NCI-H748 treated with DMSO at 0.1 percent for 48 hours (cell line): ENCODE measurements at places on chromosomes 1 and 21.

DNA sequence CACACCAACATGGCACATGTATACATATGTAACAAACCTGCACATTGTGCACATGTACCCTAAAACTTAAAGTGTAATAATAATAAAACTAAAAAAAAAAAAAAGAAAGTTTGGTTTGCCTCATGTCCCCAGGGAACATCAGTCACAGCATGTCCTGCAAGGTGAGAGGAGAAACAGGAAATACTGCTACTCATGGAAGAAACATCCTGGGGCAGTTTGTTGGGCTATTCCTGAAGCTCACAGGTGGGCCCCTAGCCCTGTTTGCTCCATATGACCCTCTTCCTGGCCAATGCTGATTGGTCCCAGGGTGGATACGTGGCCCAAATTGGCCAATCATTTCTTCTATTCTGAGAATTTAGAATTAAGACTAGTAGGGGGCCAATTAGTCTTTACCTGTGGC, 103.4 kb upstream of the ADAR start:
- no peak for DNase-seq

GRCh38 chr1:184376369-184376768, 10.5 kb upstream of the C1orf21 start:
- DNase-seq, result no peak

GRCh38 chr1:88647749-88648415, 36.2 kb upstream of the PKN2 start:
- no peak for DNase-seq

GRCh38 chr1:56200442-56200841, 378.9 kb downstream of the PLPP3 start:
- DNase-seq, result peak; percentile 31

DNA sequence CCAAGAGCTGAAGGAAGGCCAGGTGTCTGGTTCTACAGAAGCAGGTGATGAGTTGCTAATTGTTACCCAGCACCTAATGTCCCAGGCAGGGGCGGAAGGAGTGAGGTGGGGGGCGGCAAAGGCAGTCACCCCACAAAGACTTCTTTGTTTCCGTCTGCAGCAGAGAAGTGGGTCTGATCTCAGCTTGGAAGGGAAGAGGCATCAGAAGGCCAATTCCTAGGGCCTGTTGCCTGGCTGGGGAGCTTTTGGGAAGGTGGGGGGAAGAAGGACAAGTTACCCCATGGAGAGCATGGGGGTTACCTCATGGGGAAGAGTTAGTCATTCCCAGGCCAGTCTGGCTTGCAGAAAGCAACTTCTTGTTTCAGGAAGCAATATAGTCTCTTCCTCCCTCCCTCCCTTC, 10.9 kb downstream of the IGSF21 start:
- DNase-seq, result no peak

- peak; percentile 38 for DNase-seq
These were observed 71.5 kb downstream of the RPS6KC1 start for GRCh38 chr1:213122514-213122929.

GRCh38 chr1:3807769-3808168, 11.5 kb upstream of the LRRC47 start:
- no peak for DNase-seq

DNA sequence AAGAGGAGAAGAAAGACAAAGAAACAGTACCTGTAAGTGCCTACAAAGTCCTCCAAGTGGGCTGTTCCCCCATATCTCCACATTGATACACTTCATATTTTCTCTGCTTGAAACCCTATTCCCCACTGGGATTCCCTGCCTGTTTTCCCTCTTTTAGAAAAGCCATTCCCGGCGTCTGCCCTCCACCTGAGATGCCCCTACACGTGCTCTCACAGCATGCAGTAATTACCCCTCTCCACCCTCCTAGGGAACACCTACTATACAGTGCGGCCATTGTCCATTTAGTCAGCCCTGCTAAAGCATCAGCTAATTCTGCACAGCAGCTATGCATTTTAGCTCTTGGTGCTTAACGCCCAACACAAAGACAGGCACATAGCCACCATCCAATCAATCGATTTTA, 135.7 kb upstream of the TIAM1 start:
- peak; percentile 70 for DNase-seq

DNA sequence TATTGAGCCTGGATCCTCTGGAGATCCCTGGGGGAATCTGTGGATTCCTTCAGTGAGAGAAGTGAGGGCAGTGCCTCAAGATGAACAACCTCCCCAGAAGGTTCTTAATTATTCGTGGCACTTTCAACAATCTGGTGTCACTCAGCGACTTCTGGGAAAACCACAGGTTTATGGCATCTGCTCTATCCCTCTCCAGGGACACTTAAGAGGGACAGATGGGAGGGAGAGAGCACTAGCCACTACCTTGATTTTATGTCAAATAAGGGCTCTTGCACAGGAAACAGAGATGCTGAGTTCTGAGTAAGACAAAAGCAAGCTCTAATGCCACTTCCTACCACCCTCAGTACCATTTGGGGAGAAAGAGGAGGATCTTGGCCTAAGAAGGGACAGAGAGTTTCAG, 21.2 kb upstream of the CHI3L1 start:
- no peak for DNase-seq

- DNase-seq, result no peak
These were observed 1.3 kb downstream of the ARHGAP29 start for GRCh38 chr1:94236013-94236491.

- no peak for DNase-seq
These were observed 2.0 kb downstream of the PDPN start for GRCh38 chr1:13585612-13585991.
